Activated naive CD4-positive, alpha-beta T cell treated with anti-CD3 and anti-CD28 coated beads, Interleukin-2, amount 50 U/mL, for 72 hours (primary cell): ENCODE measurements at places on chromosomes 13 and 19. TPM values are rescaled to one million over a fixed set of nuclear protein-coding genes. Genes with fewer than 3 reads are reported as not detected.
A peak's percentile ranks its signal among the peaks of the same experiment; 100 is the strongest.

GRCh38 chr19:3556423-3556977 lies 886 bp downstream of the MFSD12 start:
- DNase-seq = no peak

ZNF829 gene
- 4.9 TPM for total RNA-seq

ERFL gene
- 1.7 TPM for total RNA-seq

DNA sequence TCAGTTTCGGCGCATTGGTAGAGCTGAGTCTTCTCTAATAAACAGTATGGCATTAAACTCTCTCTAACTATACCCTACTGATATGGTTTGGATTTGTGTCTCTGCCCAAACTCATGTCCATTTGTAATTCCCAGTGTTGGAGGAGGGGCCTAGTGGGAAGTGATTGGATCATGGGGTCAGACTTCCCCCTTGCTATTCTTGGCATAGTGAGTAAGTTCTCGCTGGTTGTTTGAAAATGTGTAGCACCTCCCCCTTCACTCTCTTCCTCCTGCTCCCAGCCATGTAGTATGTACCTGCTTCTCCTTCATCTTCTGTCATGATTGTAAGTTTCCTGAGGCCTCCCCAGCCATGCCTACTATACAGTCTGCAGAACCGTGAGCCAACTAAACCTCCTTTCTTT lies 682.7 kb upstream of the ARGLU1 start:
- DNase-seq = no peak

CYP4F3 gene
- 0.14 TPM for total RNA-seq

DNA sequence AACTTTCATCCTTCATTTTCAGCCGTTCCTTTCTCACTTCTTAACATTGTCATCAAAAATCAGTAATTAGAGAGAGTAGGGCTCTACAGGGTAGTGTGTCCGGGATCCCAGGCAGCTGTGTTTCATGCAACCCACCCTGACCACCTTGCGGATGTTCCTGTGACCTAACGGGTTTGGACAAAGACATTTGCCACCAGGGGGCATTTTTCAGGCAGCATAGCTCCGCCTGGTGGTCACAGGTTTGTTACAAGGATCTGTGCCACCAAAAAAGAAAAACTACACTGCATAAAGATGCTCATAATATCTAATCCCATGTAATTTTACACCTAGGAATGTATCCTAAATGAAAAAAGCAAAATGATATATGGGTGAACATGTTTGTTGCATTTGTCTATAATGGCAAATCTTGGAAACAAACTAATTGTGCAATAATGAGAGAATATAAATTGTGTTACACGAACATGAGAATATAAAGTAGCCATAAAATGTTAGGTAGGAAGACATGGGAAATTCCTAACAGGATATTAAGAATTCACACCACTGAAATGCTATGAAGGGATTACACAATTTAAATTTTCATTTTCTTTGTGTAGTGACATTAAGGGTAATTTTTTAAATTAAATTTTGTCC lies 123.0 kb downstream of the SLC7A1 start:
- peak; percentile 65 for DNase-seq
